Psoas muscle (tissue), 8 donors: ENCODE measurements at places on chromosomes 5 and 9. TPM values are rescaled to one million over a fixed set of nuclear protein-coding genes. Genes with fewer than 3 reads are reported as not detected.

- no peaks in the 10 kb centered on the region for H3K36me3 ChIP-seq
- DNase-seq = no peak
- no peak overlapping the region for H3K27ac ChIP-seq
- H3K27me3 ChIP-seq = no peaks in the 10 kb centered on the region
- no peak overlapping the region for H3K4me3 ChIP-seq
Observed at GRCh38 chr5:165173651-165174050, 1668.2 kb downstream of the MAT2B start.

- H3K4me1 ChIP-seq = no peaks in the 10 kb centered on the region
- DNase-seq = no peak
- H3K27ac ChIP-seq = no peak overlapping the region
- H3K27me3 ChIP-seq = no peaks in the 10 kb centered on the region
- H3K36me3 ChIP-seq = no peaks in the 10 kb centered on the region
Observed at GRCh38 chr5:52769061-52769460, 18.7 kb upstream of the ITGA1 start.

GRCh38 chr9:73640971-73641370 is 489.3 kb downstream of the ANXA1 start:
- no peak for DNase-seq
- no peak overlapping the region for H3K4me3 ChIP-seq
- H3K27ac ChIP-seq = no peak overlapping the region

DNA sequence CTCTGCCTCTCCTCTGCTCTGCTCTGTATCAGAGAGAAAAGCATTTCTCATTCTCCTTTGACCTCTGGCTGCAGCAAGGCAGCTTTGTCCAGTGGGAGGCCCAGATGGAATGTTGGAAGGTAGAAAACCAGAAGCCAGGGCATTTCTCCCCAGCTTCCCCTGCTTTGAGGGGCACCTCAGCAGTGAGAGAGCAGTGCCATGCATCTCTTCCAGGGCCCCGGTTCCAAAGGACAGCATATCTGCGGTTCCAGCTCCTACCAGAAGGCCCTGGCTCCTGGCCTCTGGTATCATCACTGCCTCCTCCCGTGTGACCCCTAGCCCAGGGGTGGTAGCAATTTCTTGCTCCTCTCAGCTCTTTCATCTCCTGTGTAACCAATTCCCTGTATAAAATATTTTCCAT is 190.8 kb downstream of the SPOCK1 start:
- DNase-seq = no peak
- no peaks in the 10 kb centered on the region for H3K27me3 ChIP-seq
- no peaks in the 10 kb centered on the region for H3K36me3 ChIP-seq
- H3K27ac ChIP-seq = no peak overlapping the region
- no peak overlapping the region for H3K4me3 ChIP-seq

Gene HK3
- 2.2 TPM for total RNA-seq
